ENCODE measurements at places on chromosomes 1 and 21.

DNA sequence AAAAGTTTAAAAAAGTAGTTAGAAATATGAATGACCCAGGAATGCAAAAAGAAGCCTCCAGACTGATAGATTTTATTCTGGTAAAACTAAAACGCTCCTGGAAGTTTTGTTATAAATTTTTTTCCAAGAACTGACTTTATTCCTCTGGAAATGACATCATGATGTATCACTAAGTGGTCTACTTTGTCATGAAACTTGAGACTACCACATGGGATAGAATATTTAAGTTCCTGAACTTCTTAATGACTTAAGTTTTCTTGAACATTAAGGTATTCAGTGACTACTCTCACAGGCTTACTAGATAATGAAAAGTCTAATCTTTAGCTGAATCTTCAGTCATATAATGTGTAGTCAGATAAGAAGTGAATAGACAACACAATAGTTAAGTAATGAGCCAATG is 842.2 kb downstream of the USP25 start:
- DNase-seq, result no peak

GRCh38 chr1:64127297-64127696 is 76.1 kb upstream of the UBE2U start:
- DNase-seq, result no peak

DNA sequence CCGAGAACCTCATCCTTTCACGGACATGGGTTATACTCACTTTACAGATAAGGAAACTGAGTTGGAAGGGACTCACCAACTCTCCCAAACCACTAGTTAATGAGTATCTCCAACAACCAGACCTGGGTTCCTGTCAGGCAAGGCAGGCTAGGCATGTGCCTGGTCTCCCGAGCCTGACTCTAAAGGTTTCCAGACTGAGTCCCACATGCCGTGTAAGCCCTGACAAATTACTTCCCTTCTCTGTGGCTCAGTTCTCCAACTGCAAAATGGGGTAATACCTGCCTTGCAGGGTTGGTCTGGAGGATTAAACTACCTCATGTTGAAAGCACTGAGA is 34.3 kb downstream of the SSBP3 start:
- no peak for DNase-seq

DNA sequence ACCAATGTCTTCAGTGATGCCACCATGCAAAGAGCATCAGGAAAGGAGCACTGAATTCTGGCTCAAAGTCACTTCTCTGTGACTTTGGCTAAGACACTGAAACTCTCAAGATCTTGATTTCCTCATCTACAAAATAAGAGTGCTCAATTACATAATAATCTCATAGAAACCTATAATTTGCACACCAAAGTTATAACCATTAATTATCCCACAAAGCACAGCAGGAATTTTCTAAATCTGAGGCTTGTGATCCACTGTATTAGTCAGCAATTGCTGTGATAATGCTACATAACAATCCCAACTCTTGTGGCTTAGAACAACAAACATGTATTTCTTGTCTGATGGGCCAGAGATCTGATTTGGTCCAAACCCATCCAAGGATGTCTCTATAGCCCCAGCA is 108.7 kb downstream of the PSMG1 start:
- no peak for DNase-seq

GRCh38 chr1:1072849-1073742 is 1.0 kb downstream of the RNF223 start:
- no peak for DNase-seq

All from amygdala (tissue), 56 donors.